ENCODE measurements at places on chromosomes 13 and 19.

DNA sequence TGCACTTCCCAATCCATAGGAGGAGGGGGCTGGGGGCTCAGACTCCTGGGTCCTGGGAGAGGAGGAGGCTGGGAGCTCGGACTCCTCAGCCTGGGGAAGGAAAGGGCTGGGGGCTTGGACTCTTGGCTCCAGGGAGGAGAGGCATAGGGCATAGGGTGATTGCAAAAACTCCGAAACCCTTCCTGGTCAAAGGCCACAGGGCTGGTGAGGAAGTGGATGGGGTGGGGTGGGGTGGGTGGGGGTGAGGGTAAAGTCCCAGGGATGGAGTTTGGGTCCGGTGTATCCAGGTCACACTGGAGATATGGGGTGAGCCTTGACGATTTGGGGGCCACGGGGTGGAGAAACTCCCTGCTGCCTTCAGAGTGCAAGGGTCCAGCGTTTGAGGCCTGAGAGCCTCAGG is 2.8 kb downstream of the MYH14 start:
- DNase-seq, result no peak

DNA sequence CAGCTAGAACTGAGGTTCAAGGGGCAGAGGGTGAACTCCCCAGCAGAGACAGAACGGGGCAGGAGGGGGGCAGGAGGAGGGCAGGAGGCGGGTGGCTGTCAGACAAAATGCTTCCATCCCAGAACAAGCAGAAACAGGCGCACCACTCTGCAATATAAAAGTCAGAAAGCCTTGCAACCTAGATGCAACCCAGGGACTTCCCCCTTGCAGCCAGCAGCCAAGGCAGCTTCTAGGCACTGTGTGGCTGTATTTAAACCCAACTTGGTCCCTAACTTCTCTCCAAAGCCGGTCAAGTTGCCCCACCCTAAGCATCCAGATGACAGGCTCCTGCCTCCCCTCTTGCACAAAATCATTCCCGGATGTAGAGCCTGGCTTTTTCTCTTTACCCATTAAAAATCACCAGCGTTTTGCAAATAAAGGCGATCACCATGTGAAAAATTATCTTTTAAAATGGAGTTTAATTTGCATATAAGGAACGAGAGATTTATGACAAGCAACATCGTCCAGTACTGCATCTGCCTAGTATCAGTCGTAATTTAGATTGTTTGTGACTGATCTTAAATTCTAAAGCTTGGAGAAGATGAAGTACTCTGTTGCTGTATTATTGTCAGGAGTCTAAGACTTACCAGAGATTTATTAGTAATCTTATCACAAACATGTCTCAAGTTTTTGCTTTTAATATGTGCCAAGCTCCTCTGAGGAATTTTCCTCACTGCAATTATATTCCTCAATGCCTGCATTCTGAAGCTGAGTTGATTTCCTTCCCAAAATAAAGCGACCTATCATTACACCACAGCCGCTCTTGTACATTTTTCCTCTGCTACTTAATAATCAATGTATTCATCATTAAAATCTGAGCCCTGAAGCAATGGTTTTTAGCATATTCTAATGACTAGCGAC is 307.1 kb upstream of the ZNF507 start:
- DNase-seq, result no peak

DNA sequence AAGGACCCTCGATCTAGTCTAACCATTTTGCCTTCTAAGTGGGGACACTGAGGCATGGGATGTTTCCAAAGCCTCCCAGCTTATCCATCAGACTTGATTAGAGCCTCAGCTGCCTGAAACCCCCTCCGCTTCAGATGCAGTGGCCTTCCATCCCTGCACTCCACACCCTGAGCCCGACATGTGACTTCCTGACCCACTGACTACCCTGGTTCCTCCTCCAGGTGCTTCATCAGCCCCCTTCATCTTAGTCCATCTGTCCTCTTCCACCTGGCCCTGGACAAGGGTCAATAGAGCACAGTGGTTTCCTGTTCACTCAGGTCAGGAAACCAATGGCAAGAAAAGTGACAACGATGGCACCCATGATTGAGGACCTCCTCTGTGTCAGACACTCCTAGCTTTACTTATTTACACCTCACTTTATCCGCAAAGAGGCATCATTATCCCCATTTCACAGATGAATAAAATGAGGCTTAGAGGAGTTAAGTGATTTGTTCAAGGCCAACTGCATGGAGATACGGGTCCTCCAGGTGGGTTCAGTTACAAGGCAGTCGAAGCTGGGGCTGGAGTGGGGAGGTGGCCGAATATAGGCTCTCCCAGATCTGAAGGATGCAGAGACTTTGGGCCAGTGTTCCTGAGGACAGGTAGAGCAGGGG is 81.6 kb upstream of the TM9SF2 start:
- DNase-seq, result no peak

- peak; percentile 100 for DNase-seq
These were observed at the start of gene HNRNPL for GRCh38 chr19:38849860-38850435. HNRNPL (minus strand) TSS chr19:38849986; CDS start chr19:38849966, 20 bp downstream.

DNA sequence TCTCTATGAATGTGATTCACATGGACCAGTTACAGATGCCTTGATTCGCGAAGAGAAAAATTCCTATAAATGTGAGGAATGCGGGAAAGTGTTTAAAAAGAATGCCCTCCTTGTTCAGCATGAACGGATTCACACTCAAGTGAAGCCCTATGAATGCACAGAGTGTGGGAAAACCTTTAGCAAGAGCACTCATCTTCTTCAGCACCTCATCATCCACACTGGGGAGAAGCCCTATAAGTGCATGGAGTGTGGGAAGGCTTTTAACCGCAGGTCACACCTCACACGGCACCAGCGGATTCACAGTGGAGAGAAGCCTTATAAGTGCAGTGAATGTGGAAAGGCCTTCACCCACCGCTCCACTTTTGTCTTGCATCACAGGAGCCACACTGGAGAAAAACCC is 7.7 kb downstream of the ZNF543 start:
- no peak for DNase-seq

DNA sequence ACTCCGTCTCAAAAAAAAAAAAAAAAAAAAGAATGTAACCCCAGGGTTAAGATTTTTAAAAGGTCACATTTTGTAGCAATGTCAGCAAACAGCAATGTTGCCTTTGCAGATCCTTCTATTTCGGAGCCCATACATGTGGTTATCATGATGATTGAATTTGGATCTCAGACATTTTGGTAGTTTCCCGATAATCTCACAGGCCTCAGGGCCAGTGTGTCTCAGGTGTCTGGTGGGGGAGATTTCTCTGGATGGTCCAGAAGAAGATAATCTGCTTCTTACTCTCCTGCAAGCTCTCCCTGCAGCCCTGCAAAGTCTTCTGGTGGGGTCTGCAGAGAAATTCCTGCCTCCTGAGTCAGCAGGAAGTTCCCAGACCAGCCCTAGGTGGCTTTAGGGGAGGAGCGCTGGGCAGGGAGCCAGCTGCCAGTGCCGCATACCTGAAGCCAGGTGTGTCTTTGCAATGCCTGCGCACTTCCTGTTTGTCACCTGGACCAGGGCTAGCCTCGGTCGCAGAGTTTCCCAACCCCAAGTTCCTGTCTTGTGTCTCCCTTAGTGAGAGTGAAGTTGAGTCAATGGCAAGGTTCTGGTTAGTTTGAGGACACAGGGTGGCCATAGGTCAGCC is 1.4 kb downstream of the SH2D3A start:
- no peak for DNase-seq

- no peak for DNase-seq
These were observed 27.8 kb downstream of the DHRS12 start for GRCh38 chr13:51776179-51776578.

GRCh38 chr19:1673645-1674292 is 21.4 kb upstream of the TCF3 start:
- no peak for DNase-seq

DNA sequence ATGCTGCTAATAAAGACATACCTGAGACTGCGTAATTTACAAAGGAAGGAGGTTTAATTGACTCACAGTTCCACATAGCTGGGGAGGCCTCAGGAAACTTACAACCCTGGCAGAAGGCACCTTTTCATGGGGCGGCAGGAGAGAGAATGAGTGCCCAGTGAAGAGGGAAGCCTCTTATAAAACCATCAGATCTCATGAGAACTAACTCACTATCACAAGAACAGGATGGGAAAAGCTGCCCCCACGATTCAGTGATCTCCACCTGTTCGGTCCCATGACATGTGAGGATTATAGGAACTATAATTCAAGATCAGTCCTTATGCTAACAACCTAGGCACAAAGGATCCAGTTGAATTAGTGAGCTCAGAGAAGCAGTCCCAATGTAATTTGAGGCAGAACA is 59.4 kb downstream of the GPC6 start:
- no peak for DNase-seq

GRCh38 chr13:23180711-23181110 is at the start of gene SGCG:
SGCG (plus strand) TSS chr13:23180979; CDS start chr13:23203695, 22,716 bp downstream.
- DNase-seq, result no peak

GRCh38 chr19:6212403-6213265 is 67.1 kb downstream of the MLLT1 start:
- DNase-seq, result no peak

DNA sequence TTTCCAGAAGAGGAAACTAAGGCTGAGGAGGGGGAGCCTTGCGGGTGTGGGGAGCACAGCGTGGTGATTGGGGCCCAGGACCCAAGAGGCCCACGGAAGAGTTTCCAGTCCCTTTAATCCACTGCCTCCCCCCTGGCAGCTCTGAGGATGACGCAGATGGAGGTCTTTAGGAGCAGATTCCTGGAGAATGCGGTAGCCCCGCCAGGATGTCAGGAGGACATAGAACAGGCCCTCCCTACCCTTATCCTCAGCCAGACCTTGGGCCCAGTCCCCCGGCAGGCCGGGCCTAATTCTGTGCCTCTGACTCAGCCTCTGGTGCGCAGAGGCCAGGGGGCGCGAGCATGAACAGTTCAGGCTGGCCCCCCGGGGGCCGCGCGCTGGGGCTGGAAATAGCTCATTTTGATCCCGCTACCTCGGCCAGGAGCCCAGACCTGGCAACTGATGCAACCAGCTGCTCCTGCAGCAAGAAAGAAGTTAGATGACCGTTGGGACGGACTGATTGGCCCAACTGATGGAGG is 461 bp upstream of the HSPB6 start:
- no peak for DNase-seq

GRCh38 chr19:1256646-1257474 is 8.5 kb downstream of the MIDN start:
- DNase-seq, result no peak

- no peak for DNase-seq
These were observed 82.6 kb upstream of the FARP1 start for GRCh38 chr13:98060282-98060681.

DNA sequence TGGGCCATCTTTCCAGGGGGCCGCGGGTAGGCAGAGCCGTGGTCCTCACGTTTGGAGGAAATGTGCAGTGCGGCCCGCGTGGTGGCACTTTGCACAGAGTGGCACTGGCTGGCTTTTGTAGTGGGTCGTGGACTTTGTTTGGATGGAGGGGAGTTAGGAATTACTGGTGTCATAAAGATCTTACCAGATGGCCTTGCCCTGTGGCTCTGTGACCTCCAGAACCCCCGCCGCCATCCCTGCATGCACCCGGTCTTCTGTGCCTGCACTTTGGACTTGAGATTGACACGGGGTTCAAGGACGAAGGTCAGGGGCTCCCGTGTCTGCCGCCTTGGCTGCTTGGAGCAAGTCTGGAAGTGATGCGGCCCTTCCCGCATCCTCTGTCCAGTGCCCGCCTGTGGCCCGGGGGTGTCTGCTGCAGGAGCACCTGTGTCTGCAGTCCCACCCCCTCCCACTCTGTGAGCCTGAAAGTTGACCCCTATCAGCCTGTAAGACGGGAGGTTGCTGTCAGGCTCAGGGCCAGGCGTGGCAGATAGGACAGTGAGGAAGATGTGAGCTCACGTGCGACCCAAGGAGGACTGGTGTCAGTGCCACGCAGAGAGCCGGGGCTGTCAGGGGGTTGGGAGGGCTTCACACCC is 2.2 kb downstream of the GNA11 start:
- no peak for DNase-seq

GRCh38 chr13:28355822-28356371 is 139.0 kb downstream of the FLT1 start:
- no peak for DNase-seq

- DNase-seq, result no peak
These were observed 49.7 kb downstream of the CRTC1 start for GRCh38 chr19:18733196-18733647.

GRCh38 chr19:13097463-13098258 is 5.0 kb downstream of the LYL1 start:
- DNase-seq, result no peak

GRCh38 chr19:31598730-31599238 is 249.5 kb upstream of the TSHZ3 start:
- DNase-seq, result no peak

- no peak for DNase-seq
These were observed 40.5 kb downstream of the USP12 start for GRCh38 chr13:27130979-27131623.

GRCh38 chr19:38516802-38517201 is 83.3 kb downstream of the RYR1 start:
- no peak for DNase-seq

DNA sequence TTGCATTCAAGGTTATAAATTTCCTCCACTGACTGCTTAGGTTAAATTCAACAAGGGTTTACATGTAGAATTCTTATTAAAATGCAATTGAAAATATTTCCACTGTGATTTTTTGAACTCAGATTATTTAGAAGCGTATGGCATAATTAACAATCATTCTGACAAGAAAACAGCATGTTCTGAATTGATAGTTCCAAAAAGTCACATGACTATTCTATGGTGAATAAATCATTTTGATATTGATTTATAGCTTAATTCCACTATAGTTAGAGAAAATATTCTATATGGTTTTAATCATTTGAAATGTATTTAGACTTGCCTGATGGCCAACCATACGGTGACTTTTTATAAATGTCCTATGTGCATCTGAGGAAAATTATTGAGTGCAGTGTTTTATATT is 3.0 kb downstream of the ZNF577 start:
- no peak for DNase-seq

- DNase-seq, result no peak
These were observed 357.3 kb downstream of the ZNF536 start for GRCh38 chr19:30729451-30729850.

GRCh38 chr19:30229525-30230174 is 142.5 kb upstream of the ZNF536 start:
- DNase-seq, result no peak

- DNase-seq, result no peak
These were observed 23.5 kb downstream of the COL4A2 start for GRCh38 chr13:110330491-110331011.

GRCh38 chr19:19257137-19257536 is 16.0 kb downstream of the TM6SF2 start:
- no peak for DNase-seq

DNA sequence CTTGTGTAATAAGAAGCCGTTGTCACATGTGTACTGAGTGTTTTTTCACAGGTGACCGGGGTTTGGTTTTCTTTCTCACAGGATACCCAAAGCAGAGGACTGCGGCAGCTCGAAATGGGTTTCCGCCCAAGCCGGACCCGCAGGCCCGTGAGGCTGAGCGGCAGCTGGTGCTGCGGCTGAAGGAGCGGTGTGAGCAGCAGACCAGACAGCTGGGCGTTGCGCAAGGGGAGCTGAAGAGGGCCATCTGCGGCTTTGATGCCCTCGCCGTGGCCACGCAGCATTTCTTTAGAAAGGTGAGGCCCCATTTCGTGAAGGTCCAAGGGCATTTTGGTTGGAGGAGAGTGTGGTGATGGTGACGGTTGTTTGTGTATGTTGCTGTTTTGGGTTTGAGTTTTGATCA is 236.3 kb downstream of the SLC7A1 start:
- DNase-seq, result no peak

Measured in NCI-H187 treated with DMSO at 0.1 percent for 48 hours (cell line).